ENCODE measurements at places on chromosomes 12 and 14.

- DNase-seq, result no peak
Measured at GRCh38 chr14:50892255-50892654, 20.4 kb downstream of the ABHD12B start.

DNA sequence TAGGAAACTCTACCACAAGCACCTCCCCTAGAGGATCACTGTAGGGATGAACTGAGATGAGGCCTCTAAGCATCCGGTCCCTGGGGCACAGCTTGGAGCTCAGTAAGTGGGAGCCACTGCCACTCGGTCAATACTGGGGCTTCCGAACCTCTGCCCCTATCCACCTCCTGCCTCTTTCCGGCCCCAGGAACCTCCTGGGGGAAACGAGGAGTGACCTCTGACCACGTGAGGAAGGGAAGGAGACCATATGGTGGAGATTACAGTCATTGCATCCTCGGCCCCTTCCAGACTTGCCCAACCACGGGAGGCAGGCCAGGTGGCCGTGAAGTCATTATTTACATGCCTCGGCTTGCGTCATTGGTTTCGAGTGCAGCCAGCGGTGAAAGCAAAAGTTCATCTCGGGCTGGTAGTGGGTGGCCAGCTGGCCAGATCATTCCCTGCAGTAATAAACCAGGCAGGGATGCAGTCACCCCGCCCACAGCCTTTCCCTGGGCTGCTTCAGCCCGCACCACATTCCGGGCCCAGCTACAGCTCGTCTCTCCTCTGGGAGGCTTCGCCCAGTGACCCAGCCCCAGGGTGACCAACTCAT is 65.4 kb downstream of the C14orf132 start:
- DNase-seq, result no peak

- peak; percentile 42 for DNase-seq
Measured at GRCh38 chr12:112419297-112420133, 768 bp downstream of the PTPN11 start.

DNA sequence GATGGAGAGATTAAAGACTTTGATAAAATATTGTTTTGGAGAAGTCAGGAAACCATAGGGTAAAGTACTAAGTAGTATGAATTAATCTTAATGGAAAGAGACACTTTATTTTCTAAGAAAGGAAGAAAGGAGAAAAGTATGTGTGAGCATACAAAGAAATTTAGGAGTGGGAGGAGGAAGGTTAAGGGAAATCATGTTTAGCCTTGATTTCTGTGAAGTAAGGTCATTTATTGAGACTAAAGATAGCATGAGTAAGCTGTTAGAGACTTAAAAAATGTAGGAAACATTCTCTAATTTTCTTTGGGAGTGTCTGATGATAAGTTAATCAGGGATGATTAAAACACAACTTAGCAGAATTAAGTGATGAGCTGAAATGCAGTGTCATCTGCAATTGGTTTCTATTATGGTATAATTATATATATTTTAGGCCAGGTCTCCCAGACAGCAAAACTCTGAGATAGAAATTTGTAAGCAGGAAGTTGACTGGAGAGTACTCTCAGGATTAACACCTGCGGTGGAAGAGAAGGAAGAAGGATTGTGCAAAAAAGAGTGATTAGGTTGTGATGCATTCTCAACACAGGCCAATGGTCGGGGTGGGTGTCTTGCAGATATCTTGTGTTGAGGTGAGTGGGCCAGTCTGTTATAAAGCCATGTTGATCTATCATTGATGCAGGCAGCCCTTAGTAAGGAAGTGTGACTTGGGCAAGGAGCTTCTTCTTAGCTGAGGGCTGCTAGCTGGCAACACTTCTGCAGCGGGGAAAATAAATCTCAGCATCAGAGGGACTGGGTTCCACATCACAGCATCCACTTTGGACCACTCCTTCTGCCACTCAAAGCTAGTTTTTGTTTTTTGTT is 256.2 kb downstream of the AEBP2 start:
- no peak for DNase-seq

- DNase-seq, result no peak
Measured at GRCh38 chr12:46354111-46354801, 18.3 kb downstream of the SLC38A2 start.

- DNase-seq, result no peak
Measured at GRCh38 chr14:97841762-97842161, 1044.6 kb downstream of the VRK1 start.

GRCh38 chr14:52327374-52328226 is 13.5 kb downstream of the PTGER2 start:
- DNase-seq, result no peak

DNA sequence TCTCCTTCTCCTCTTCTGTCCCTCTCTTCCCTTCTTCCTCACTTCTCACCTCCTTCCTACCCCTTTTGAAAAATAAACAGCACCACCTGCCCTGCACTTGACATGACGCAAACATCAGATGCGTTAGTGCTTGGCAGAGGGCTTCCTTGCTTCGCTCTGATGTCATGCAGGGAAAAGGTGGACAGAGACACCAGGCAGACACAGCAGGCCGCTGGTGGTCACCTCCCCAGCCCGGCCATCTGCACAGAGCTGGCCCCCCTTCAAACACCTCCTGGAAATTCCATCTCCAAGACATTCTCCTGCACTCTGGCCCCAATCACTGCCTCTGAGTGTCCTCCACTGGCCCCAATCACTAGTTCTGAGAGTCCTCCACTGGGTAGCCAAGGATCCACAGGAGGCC is 353.6 kb downstream of the MED13L start:
- no peak for DNase-seq
